ENCODE measurements at places on chromosomes 4 and X.

GRCh38 chrX:101160001-101160400 lies 59.6 kb upstream of the DRP2 start:
- ATAC-seq: no peak

DNA sequence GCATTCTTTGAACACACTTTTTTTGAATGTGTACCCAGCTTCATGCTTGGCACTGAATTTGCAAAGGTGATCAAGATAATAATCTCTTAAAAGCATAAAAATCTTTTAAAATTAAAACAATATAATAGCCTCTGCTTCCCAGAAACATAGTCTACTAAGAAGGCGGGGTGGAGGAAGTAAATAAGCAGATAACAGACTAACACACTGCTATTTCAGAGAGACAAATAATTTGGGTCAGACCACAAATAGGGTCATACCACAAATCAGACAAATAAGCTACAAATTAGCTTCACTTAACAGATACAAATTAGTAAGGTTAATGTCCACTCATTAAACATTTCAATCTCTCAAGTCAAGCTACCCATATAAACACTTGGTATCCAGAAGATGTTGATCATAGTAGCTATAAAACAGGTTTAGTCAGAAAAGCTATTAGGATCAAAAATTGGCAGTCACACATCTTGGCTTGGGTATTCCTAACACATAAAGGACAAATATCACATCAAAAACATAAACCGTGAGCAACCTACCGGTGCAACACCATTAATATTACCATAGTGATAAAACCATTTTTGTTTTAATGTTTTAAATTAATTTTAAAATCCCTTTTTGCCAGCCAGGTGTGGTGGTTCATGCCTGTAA lies 47.3 kb downstream of the PPP3CA start:
- ATAC-seq: no peak

- ATAC-seq: peak; percentile 60
Observed at GRCh38 chr4:139416073-139416673, 37.7 kb upstream of the RAB33B start.

GRCh38 chr4:24662056-24662455 lies 77.7 kb upstream of the DHX15 start:
- ATAC-seq: no peak

DNA sequence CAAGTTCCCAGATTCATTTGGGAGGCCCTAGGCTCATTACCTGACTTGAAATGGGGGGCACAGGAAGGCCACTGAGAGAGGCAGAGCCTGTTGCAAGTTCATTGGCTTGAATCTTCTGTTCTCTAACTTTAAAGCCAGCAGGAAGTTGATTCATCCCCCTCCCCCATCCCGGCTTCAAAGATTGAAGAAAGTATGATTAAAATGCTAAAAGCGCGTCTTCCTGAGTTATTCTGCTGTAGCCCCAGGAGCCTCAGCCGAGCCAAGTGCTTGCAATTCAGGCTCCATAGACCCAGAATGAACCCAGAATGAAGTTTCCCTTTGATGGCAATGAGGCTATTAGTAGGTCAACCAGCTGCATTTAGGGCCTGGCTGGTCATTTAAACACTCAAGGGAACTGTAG lies 14.7 kb downstream of the CHST7 start:
- ATAC-seq: peak; percentile 57

- ATAC-seq: peak; percentile 57
Observed at GRCh38 chr4:8409264-8410065, 31.1 kb downstream of the ACOX3 start.

- 0 out of 3 replicates have a peak, but pooled peaks have one; percentile 4 for ATAC-seq
Observed at GRCh38 chrX:81201071-81201470, 642 bp downstream of the HMGN5 start.

GRCh38 chr4:54842656-54843055 lies 184.9 kb downstream of the KIT start:
- ATAC-seq: no peak

DNA sequence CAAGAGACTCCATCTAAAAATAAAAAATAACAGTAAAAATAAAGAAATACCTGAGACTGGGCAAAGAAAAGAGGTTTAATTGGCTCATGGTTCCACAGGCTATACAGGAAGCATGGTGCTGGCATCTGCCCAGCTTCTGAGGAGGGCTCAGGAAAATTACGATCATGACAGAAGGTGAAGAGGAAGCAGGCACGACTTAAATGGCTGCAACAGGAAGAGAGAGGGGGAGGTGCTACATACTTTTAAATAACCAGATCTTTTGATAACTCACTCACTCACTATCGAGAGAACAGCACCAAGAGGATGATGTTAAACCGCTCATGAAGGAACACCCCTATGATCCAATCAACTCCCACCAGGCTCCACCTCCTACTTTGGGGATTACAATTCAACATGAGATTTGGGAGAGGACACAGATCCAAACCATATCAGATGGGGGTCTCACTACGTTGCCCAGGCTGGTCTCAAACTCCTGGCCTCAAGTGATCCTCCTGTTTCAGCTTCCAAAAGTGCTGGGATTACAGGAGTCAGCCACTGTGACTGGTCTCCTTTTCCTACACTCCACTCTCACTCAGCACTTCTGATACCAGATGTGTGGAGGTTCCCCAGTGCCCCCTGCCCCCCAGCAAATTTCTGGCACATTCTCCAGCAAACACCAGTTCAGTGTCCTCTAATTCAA lies 11.9 kb upstream of the ZNF157 start:
- no peak for ATAC-seq

GRCh38 chr4:73684097-73684496 lies 56.3 kb upstream of the CXCL8 start:
- ATAC-seq: peak; percentile 42

DNA sequence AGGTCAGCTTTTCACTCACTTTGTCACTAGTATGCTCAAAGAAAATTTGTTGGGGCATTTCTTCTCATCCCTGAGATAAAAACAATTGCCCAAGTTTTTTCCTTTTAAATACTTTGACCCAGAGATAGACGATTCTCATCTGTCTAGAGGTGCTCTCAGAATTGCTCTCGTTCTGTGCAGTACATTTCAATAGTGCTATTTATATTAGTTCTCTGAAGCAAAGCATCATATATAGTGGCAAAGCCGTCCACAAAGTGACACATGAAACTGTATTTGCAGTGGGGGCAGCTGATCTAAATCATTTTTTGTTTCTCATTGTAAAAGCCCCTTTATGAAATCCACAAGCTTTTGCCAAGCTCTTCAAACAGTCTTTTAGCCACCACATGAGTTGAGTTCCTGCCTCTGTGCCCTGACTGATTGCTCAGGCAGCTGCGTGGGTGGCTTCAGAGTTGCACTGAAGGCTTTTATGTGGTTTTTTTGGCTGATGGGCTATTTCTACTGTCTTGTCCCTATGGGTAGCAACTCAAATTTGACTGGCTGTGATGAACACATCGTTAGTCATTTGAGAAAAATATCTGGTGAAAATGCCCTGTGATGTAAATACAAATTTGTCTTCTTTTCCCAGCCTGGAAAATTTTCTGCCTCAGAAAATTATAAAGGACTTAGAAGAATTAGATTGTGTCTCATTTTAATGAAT lies 119.1 kb upstream of the OTUD4 start:
- ATAC-seq: peak; percentile 92

DNA sequence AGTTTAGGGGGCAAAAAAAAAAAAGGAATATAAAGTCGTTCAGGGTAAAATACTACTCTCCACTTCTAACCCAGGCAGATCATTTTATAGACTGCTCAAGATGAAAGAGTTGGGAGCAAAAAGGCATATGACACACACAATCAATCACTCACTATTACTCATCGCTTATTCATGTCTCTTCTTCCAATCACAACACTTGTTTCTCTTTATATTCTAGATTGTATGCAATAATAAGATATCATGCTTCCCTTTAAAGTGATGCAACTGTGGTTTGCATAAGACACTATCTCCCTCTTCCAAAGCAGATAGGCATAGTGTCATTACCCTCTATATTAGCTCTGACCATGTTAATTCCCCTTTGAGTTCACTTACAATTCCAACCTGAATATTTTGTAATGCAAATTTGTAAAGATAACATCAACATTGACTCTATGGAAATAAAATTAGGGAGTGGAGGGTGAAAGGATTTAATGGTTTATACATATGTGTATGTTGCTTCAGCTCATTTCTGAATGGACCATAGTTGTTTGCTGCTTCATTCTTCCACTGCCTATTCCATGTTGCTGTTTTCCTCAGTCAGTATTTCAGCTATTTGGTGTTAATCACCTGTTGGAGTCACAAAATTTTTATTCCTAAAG lies 154.9 kb upstream of the EPHA5 start:
- no peak for ATAC-seq

DNA sequence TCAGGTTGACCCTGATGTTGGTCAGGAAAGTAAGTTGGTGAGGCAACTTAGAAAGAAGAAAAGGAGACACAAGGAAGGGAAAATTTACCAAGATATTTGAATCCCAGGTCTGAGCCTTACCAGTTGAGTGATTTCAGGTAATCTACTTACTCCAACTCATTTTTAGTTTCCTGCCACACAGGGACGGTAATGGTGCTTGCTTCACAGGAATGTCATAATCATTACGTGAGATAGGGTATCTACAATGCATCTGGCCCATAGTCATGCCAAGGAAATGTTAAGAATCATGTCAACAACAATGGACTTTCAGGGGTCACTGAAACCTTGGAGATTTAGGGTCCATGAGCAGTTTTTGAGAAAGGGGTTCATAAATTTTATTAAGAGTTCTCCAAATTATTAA lies 195.4 kb upstream of the HHIP start:
- no peak for ATAC-seq

GRCh38 chrX:46327566-46328115 lies 217.6 kb downstream of the ZNF674 start:
- peak; percentile 72 for ATAC-seq

DNA sequence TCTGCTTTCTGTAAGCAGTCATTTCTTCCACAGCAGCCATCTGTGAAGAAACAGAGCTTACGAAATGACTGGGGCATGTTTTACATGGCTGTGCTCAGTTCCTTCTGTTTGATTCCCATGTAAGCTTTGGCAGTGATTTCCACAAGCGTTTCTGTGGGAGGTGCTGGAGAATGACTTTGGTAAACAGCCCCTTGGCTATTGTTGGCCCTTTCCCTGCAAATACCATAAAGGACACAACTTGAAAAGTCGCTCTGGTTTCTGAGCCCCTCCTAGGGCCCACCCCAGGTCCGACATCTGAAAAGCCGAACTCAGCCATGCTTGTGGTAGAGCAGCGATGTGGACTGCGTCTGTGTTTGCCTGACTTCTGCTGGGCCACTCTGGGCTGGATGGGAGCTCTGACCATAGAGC lies 3.7 kb downstream of the LIMCH1 start:
- no peak for ATAC-seq

GRCh38 chrX:16853537-16853936 lies 16.6 kb downstream of the RBBP7 start:
- ATAC-seq: no peak

DNA sequence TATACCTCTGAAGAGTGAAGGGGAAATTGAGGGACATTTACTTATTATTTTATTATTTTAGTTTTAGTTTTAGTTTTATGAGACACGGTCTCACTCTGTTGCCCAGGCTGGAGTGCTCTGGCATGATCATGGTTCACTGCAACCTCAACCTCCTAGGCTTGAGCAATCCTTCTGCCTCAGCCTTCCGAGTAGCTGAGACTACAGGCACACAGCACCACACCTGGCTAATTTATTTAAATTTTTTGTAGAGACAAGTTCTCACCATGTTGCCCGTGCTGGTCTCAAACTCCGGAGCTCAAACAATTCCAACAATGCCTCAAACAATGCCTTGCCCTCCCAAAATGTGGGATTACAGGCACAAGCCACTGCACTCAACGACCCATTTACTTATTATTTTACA lies 68.4 kb upstream of the BMP2K start:
- ATAC-seq: no peak

DNA sequence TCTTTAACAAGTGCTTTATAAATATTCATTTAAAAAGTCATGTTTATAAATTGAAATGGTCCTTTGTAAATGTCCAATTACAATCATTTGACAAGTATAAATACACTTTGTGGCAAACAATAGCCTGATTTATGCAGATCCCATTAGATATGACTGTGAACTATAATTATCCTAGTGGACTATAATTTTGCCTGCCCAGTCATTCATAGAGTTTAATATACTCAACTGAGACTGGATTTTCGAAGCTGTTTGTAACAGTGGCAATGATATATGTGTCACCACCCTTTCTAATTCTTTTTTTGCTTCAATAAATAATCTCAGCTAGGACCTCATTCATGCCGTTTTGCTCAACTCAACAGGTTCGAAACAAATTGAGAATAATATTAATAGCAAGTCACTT lies 732.0 kb downstream of the PCDH18 start:
- no peak for ATAC-seq

DNA sequence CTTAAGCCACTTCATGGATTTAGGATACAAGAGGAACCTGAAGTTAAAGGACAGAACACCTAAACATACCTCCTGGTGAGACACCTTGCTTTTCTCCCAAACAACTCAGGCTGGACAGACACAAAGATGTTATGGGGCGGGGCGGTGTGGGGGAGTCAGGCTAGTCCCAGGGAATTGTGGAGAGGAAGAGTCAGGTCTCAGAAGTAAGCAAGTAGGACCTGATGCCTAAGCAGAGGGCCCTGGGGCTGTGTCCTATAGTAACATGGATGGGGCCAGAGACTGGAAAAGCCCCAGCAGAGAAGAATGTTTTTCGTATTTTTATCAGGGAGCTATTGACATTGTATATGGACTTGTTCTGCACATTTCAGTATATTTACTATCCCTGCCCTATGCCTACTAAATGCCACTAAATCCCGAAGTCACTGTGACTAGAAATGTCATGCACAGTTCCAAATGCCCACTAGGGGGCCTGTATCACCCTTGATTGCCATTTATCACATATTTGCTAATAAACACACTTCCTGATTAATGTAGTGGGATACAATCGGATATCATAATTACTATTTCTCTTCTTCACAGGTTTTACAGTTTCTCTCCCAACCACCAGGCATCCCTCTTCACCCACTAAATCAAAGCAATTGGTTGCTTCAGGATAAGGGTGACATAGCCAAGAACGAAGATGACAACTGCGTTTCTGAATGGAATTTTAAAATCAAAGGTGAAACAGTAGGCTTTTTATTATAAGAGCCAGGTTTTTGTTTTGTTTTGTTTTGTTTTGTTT lies 23.8 kb upstream of the ARHGAP10 start:
- peak; percentile 82 for ATAC-seq

- no peak for ATAC-seq
Observed at GRCh38 chrX:150984169-150984824, 1.2 kb downstream of the HMGB3 start.

DNA sequence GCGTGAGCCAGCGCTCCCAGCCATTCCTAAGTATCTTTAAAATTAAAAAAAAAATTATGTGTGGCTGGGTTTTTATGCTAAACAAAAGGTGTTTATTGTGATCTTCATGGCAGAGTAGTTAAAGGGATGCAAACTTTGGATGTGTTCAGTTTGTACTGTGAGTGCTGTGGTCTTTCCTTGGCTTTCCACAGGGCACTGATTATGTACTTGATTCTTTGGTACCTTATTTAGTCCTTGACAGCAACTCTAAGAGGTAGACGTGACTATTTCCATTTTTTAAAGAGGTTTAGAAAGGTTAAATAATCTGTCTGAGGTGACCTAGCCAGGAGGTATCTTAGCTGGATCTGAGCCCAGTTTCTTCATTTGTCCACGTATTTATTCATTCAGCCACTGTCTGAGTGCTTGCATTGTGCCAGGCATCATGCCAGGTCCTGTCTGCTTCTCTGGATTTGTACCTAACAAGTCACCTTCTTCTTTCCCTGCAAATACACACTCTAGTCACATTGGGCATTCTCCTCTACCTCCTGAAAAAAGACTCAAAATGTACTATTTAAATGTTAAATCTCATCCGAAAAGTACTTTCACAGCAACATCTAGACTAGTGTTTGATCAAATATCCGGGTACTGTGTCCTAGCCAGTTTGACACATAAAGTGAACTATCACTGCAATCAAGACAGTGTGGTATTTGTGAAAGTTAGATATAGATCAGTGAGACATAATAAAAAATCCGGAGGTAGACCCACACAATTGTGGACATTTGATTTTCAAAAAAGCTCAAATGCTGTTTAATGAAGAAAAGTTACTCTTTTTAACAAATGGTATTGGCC lies 31.5 kb downstream of the WWC2 start:
- ATAC-seq: peak; percentile 72

All from SK-N-SH treated with all-trans-retinoic acid at 6 μM for 48 hours (cell line).